ENCODE measurements at places on chromosomes 4 and X.

GRCh38 chrX:19291086-19291485 lies 52.6 kb upstream of the PDHA1 start:
- DNase-seq: no peak

DNA sequence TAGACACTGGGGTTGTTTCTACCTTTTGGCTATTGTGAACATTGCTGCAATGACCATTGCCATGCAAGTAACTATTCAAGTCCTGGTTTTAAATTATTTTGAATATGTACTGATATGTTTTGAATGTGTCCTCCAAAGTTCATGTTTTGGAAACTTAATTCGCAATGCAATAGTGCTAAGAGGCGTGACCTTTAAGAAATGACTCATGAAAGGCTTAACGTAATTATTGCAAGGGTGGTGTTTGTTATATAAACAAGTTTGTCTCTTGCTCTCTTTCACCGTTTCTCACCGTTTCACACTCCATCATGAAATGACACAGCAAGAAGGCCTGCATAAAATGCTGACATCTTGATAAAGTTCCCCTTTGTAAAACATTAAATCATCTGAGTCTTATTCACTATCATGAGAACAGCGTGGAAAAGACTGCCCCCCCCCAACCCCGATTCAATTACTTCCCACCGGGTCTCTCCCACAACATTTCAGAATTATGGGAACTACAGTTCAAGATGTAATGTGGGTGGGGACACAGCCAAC lies 506.9 kb upstream of the FAM47C start:
- no peak for DNase-seq

GRCh38 chr4:106587558-106587957 lies 219.0 kb upstream of the GIMD1 start:
- no peak for DNase-seq

GRCh38 chrX:78624962-78625909 lies 33.9 kb downstream of the RTL3 start:
- DNase-seq: peak; percentile 27

DNA sequence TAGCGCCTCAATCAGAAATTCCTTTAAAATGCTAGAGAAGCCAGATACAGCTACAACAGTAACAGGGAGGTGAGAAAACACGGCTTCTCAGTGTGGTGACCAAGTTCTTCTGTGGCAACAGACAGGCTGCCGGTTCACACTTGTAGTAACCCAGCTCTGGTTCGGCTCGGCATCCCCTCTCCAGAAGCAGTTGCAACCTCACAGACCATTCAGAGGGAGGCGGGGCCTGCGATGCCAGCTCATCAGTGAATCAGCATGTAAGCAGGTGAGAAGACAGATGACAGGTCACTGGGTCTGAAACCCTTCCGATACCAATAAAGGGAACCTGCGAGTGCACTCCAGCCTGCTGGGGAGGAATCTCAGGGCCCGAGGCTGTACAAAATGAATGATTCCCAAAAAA lies 251.0 kb downstream of the KCNIP4 start:
- no peak for DNase-seq

GRCh38 chr4:69591364-69591763 lies 48.1 kb downstream of the UGT2A2 start:
- DNase-seq: no peak

DNA sequence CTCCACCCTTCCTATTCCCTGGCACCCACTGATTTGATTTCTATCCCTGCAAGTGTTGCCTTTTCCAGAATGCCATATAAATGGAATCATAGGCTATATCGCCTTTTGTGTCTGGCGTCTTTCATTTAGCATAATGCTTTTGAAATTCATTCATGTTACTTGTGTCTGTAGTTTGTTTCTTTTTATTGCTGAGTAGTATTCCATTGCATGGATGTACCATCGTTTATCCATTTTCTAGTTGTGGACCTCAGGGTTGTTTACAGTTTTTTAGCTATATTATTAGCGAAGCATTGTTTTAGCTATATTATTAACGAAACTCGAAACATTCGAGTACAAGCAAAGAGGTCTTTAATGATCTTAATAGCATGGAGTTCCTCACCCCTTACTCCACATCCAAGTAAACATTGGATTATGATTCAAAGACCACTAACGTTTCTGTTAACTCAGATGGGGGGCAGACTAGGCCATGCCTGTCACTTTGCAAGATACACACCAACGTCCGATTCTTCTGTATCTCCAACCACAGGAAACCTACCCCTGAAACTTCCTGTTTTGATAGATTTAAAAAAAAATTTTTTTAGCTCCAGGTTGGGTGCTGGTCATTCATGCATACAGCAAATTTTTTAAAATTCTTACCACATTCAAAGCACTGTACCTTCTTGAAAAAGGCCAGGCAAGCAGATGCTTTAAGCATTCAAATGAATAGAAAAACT lies 1.1 kb downstream of the DCK start:
- DNase-seq: no peak

DNA sequence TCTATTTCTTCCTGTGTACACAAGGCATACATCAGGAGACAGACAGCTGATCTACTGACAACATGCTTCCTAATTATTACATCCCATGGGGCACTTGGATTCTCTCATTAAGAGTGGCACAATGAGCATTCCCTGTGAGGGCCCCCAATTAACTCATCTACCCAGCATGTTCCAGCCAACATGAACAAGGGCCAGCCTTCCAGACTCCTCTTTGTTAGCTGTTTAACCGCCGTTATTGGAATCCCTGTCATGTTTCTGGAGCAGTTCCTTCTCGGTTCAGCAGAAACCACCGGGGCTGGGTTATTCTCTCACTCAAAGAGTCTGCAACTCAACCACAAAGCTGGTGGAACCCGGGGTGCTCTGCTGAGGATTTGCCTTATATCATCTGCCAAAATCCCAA lies 9.9 kb upstream of the GPM6B start:
- no peak for DNase-seq

Measured in common myeloid progenitor, CD34-positive (primary cell).